Pons (tissue), 1 donor: ENCODE measurements at places on chromosomes 3 and 15.

DNA sequence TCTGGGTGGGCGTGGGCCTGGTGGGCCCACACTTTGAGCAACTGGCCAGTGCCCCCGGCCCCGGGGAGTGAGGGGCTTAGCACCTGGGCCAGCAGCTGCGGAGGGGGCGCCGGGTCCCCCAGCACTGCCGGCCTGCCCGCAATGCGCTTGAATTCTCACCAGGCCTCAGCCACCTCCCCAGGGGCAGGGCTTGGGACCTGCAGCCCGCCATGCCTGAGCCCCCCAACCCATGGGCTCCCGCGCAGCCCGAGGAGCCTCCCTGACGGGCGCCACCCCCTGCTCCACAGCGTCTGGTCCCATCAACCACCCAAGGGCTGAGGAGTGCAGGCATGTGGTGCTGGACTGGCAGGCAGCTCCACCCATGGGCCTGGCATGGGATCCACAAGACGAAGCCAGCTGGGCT lies 484.3 kb downstream of the UNC13C start:
- no peak for DNase-seq

- DNase-seq = peak; percentile 90
Observed at GRCh38 chr3:67113802-67114407, 115.8 kb downstream of the KBTBD8 start.

GRCh38 chr3:193890016-193890897 lies 245.7 kb upstream of the HES1 start:
- DNase-seq = no peak

DNA sequence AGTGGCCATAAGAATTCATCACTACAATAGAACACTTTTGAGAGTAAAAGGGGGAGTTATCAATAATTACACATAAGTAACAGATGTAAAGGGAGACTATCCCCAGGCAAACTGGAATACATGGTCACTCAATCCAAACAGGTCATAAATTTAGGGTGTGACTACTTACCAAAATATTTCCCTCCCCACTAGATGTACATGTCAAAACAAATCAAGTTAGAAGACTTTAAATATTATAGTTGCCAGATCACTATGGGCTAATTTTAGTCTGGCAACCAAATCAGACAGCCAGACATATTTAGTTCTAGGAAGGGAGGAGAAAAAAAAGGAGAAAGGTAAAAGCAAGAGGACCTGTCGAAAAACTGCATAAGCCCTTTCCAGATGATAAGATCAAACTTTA lies 23.1 kb downstream of the SLC24A5 start:
- no peak for DNase-seq

GRCh38 chr15:99054892-99055291 lies 47.3 kb upstream of the PGPEP1L start:
- no peak for DNase-seq

DNA sequence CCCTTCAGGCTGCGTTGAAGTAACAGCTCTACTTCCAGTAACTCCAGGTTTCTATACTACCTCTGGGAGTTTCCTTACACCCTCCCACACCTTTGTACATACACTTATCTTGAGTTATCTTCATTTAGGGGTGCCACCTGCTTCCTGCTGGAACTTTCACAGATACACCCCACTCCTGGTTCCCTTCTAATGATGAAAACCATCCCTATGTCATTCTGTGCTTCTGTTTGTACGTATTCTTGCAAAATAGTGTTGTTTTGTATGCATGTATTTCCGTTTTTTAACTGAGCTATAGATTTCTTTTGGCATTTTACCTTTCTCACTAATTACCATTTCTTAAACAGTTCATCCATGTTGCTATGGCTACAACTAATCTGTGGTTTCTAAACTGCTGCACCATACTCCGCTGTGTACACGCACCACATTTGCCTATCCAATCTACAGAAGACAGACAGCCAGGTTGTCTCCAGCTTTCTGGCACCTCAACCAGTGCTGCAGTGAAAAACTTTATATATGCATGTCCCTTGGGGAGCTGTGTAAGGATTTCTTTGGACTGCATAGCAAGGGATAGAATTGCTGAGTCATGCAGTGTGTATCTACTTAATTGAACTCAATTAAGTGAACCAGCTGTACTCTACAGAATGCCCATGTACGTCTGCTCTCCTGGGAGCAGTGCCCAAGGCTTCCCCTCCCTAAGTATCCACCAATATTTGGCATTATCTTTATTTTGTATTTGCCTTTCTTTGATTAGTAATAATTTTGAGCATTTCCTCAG lies 61.4 kb upstream of the ST8SIA2 start:
- no peak for DNase-seq

- no peak for DNase-seq
Observed at GRCh38 chr3:154101250-154101649, 19.9 kb upstream of the ARHGEF26 start.

DNA sequence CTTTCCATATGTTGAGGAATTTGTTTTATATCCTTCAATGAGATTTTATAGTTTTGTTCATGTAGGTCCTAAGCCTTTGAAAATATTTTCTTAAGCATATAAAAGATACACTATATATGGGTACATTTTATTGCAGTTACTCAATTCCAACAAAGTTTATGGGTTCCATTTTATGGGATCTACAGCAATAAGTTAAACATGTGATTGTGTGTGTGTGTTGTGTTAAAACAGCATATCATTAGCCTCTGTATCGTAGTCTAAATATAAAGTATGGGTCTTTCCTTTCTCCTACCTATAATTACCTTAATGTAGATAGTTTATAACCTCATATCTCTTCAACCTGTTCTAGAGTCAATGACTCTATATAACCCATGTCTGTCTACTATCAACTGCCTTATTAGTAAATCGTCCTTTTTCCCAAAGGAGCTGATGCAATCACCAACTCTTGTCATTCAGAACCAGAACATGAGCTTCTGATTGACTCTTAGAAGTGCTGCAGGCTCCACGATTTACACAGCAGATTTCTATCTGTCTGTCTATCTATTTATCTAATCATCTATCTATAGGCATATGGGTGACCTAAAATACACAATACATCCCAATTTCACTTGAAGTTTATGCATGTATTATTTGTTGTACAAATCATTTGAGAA lies 512.6 kb upstream of the CBLB start:
- DNase-seq = no peak

DNA sequence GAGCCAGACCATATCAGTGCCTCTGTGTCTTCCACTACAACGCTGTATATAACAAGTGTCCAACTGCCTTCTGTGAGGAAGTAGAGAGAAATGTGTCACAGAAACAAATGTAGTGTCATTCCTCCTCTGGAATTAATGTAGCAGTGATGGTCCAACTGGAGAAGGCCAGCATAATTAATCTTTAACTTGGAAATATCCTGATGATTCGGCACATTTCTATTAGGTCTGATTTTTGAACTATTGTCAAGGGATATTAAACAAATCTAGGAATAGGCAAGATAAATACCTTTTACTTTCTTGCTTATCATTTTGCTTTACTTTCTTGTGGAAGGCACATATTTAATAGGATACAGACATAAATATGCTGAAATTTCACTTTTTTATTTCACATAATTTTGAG lies 446.2 kb upstream of the ALCAM start:
- no peak for DNase-seq

GRCh38 chr3:141231952-141232823 lies 563 bp downstream of the PXYLP1 start:
- no peak for DNase-seq

- DNase-seq = no peak
Observed at GRCh38 chr15:58519516-58519915, 87.7 kb downstream of the LIPC start.

DNA sequence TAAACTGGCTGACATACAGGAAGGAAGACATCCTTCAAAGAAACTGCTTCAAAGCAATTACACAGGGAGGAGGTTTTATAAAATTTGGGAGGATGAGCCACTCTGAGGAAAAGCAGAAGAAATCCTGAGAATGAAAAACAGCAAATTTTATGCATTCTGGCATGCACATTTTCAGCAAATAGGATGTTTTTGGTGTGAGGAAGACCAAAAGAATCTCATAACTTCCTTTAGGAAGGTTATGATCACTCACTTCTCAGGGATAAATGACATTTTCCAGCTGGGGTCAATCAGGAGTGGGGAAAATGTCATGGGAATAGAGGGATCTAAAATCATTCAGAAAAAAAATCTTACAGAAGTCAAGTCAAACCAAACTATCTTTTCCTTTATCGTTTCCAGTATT lies 371.7 kb upstream of the CNTN6 start:
- DNase-seq = no peak
